ENCODE measurements at places on chromosomes 13 and 19.
A peak's percentile ranks its signal among the peaks of the same experiment; 100 is the strongest.

DNA sequence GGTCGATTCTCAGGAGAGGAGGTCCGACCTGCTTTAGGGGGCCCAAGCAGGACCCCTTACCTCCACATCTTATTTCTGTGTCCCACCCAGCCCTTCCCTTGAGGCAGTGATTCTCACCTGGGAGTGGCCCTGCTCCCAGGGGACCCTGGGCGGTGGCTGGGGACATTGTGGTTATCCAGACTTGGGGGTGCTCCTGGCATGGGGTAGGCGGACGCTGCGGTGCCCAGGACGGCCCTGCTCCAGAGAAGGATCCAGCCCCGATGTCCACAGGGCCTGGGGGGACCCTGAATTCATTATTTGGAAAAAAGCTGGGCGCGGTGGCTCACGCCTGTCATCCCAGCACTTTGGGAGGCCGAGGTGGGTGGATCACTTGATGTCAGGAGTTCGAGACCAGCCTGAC is 84.4 kb downstream of the GADD45B start:
- DNase-seq = no peak

DNA sequence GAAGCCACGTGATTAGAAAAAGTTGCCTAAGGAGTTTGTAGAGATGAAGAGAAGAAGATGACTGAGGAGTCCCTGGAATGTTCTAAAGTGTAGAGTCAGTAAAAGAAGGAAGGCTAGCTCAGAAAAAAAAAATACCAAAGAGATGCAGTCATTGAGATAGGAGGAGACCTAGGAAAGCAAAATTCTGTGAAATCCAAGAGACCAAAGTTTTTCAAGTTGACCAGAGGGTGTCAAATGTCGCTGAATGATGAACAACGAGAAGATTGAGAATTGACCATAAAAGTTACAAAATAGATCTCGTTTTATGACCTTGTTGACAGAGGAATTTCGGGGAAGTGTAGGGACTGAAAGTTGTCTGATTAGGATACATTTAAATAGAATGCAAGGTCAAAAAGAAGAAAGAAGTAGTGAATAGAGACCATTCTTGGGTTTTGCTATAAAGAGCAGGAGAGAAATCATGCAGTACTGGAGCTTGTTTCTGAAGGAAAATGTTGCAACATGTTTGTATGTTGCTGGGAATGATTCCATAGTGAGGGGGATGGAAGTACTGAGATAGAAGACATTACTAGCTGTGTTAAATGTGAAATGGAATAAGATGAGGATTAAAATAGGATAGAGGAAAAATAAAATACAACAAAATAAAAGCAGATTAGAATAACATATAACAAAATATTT is 30.2 kb upstream of the HTR2A start:
- no peak for DNase-seq

DNA sequence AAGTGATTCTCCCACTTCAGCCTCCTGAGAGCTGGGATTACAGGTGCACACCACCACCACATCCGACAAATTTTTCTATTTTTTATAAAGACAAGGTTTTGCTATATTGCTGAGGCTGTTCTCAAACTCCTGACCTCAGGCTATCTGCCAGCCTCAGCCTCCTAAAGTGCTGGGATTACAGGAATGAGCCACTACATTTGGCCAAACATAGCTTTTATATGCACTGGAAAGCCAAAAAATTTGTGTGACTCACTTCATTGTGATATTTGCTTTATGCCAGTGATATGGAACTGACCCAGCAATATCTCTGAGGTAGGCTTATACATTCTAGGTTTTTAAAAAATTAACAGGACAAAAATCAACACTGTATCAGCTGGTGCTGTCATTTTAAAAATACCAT is 26.8 kb upstream of the ACOD1 start:
- no peak for DNase-seq

- DNase-seq = no peak
Measured at GRCh38 chr13:111165241-111166010, 50.3 kb downstream of the ARHGEF7 start.

DNA sequence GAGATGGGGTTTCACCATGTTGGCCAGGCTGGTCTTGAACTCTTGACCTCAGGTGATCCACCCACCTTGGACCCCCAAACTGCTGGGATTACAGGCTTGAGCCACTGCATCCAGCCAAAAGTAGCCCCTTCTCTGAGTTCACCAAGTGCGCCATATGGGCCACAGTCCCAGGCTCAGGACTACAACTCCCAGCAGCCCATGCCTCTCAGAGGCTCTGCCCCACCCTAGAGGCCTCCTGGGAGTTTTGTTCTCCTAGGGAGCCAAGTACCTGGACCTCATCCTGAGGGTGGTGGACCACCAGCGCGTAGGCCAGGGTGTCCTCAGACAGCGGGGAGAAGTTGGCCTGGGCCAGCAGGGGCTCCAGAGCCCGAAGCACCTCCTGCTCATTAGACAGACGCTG is 18.8 kb downstream of the TMEM143 start:
- DNase-seq = no peak

- DNase-seq = no peak
Measured at GRCh38 chr19:17602872-17603510, 47.5 kb downstream of the COLGALT1 start.

- DNase-seq = no peak
Measured at GRCh38 chr13:99037756-99038155, 59.9 kb upstream of the DOCK9 start.

GRCh38 chr19:35110974-35111373 is 4.6 kb upstream of the FXYD3 start:
- no peak for DNase-seq

GRCh38 chr19:42441049-42441445 is 1.7 kb downstream of the CXCL17 start:
- no peak for DNase-seq

- no peak for DNase-seq
Measured at GRCh38 chr19:5575590-5575989, 7.8 kb upstream of the TINCR start.

GRCh38 chr13:92097337-92097903 is 699.0 kb downstream of the GPC5 start:
- no peak for DNase-seq

DNA sequence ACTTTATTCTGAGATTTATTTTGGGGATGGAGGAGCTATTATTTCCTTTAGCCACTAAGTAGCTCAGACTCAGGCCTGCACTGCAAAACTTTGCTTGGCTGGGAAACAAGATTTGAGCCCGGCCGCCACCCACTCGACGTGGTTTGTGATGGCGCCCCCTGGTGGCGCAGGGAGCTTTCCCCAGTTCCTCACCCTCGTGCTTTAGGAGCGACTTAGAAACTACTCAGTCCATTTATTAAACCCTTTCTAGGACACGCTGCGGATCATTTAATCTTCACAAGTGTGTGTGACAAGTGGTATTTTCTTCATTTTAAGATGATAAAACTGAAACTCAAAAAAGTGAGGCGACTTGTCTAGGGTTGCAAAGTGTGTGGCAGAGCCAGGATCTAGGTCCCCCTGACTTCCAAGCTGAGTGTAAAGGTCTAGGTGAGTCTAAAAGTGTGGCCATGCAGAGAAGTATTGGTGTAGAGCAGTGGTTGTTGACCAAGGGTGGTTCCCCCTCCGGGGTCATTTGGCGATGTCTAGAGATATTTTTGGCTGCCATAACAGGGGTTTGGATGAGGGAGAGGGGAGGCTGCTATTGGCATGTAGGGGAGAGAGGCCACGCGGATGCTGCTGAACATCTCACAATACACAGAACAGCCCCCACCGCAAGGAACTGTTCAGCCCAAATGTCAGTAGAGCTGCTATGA is 2.2 kb downstream of the CXCL17 start:
- DNase-seq = peak; percentile 51

DNA sequence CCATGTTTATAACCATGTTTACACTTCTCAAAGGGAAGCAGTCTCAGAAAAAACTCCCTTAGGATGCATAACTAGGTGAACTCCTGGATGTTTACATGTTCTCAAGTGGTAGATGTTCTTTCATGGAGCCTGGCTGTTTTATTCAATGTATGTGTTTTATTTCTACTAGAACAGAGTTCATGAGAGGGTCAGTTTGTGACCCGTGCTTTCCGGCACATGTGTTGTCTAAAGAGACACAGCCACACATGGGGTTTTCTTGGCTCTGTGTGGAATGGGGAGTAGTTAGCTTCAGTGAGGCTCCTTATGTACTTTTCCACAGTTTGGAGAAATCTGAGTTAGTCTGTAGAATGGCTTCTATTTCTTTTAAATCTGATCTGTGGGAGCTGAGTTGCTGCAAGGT is 60.9 kb downstream of the ATP8A2 start:
- no peak for DNase-seq

DNA sequence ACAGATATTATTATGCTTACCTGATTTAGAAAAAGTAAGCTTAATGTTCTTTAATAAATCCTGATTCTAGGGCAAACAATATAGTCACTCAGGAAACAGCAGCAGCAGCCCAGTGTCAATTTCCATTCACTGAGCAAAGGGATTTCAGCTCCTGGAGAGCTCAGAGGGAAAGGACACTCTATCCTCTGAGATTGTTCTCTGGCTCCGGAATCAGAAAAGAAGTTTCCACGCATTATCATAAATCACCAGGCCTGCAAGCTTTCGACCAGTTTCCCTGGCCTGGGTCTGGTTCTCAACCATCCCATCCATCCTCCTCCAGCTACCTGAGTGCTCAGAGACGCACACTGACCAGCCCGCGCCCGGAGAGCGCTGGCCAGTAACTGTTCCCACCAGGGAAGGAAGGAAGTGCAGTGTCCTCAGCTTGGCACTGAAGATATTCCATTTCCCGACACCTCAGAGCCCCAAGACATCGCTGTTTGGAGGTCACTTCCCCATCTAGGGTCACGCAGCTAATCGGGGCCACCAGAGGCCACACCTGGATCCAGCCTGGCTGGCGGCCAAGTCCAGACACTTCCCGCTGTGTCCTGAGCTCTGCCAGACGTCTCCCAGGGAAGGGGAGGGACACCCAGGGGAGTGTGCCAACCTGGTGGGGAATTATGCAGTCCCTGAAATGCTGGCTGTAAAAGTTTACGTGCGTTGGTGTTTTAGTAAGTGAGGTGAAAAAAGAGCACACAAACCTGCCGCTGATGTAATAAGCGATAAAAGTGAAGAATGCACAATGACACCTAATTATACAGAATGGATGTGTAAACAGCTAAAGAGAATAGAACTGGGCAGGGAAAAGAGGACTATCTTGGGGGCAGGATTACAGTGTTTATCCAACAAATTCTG is 29.1 kb downstream of the EPS15L1 start:
- DNase-seq = no peak

DNA sequence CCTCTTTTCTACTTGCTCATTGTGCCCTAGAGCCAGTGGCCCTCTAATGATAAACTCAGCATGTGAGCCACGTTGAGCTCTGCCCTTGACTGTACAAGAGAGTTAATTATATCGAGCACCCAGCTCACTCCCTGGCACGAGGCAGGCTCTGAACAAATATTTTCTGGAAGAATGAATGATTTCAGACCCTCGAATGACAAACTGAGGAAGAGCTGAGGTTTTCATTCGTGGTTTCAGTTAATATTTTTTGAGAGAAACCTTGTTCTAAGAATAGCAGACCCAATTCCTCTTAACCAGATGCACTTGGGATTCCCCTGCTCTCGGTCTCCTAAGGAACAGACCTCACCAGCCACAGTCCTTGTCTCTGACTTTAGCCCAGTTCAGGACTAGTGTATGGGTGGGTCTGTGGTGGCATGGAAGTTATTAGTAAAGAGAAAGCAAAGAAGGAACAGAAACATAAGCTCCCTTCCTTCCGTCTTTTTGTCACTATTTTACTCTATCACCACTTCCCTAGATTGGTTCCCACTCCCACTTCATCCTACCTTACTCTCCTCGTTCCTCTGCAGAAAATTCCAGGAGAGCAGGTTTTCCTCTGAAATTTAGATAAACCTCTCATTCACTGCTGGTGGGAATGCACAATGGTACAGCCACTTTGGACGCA is 22.1 kb upstream of the WDFY2 start:
- DNase-seq = no peak

DNA sequence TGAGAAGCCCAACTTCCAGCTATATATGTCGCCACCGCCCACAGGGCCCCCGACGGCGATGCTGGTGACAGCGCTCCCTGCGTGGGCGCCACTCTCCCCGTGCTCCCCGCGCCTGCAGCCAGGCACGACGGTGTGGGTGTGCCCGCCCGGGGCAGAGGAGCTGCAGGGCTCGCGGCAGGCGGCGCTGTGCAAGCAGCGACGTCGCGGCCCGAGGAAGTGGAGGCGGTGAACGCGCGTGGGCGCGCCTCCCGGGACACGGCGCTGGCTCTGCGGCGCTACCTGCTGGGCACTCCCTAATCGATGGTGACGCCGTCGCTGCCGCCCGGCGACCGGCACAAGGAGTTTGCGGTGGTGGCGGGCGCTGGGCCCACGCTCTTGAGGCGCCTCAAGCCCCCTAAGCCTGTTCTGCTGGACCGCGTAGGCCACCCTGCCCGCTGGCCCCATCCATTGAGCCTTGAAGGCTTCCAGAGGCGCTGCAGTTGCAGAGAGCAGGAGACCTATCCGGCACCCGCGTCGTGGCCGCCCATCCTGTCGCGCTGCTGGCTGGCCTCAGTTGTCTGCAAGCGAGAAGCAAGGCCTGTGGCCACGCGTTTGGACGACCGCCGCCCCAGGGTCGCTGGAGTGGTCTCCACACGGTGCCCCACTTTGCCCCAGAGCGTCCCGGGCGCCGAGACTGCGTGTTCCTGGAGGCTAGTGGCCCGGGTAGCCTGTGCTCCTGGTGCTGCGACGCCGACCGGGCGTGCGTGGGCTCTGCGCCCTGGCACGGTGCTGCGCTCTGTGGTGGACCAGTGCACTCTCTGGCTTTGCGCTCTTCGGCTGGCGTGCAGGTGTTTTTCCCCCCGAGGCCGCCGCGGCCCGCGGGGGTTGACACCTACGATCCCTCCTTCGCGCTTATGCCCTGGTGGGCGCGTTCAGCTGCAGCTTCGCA is 23.1 kb downstream of the LRFN3 start:
- DNase-seq = no peak

DNA sequence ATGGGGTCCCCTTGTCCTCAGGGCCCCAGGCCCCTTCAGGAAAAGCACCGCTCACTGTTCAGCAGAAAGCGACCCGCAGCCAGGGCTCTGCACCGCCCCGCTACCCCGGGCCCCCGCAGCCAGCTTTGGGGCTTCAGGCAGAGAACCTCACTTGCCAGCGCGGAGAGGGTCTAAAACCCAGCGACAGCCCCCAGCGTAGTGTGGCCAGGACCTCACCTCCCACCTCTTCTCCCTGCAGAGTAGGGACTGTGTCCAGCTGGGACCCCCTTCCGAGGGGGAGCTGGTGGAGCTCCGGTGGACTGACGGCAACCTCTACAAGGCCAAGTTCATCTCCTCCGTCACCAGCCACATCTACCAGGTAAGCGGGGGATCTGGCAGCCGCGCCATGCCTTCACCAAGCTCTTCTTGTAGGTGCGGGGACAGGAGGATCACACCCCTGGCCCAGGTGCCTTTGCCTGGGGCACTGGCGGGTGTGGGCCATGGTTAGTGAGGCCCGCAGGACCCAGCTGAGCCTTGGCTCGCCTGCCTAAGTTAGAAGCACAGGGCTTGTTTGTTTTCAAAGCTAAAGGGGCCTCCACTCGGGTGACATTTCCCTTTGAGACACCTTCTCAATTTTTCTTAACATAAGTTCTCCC is 175.7 kb downstream of the KDM4B start:
- DNase-seq = no peak

- DNase-seq = no peak
Measured at GRCh38 chr19:5950741-5951140, 27.2 kb downstream of the RANBP3 start.

- no peak for DNase-seq
Measured at GRCh38 chr13:37959284-37959683, 89.7 kb upstream of the TRPC4 start.
